IPS DF 19.7 (cell line): ENCODE measurements at places on chromosomes 7 and 10.

DNA sequence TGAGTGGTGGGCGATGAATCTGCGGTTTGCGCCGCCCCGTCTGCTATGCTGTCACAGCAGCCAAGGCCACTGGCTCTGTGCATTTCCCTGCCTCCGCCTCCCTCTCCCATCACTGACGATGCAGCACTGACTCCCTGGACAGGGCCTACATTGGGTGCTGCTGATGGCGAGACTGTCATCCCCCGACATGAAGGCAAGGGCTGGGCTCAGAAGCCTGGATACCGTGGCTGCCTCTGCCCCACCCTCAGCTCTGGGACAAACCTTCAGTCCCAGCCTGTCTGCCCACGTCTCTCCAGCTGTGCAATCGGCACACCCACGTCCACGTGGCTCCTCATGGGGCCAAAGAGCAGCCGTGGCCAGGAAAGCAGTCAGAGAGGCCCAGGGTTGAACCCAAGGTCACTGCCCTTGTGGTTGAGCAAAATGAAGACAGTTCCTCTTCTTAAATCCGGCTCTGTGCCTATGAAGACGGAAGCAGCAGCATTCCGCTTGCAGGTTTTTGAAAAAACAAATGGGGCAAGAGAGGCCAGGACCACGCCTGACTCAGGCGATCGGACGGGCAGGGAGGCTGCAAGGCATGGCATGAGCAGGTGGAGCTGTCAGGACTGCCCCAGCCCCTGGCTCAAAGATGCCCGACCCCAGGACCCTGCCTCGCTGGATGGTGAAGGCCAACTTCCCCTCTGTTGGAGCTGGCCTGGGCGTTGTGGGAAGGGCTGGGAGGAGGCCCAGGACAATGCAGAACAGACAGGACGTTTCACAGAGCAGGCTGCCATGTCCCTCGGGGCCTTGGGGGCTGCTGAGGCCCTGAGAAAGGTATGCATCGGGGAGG is 517.5 kb downstream of the DNAJB6 start:
- DNase-seq, result no peak

GRCh38 chr10:71459513-71459912 is 62.8 kb downstream of the CDH23 start:
- DNase-seq, result no peak

DNA sequence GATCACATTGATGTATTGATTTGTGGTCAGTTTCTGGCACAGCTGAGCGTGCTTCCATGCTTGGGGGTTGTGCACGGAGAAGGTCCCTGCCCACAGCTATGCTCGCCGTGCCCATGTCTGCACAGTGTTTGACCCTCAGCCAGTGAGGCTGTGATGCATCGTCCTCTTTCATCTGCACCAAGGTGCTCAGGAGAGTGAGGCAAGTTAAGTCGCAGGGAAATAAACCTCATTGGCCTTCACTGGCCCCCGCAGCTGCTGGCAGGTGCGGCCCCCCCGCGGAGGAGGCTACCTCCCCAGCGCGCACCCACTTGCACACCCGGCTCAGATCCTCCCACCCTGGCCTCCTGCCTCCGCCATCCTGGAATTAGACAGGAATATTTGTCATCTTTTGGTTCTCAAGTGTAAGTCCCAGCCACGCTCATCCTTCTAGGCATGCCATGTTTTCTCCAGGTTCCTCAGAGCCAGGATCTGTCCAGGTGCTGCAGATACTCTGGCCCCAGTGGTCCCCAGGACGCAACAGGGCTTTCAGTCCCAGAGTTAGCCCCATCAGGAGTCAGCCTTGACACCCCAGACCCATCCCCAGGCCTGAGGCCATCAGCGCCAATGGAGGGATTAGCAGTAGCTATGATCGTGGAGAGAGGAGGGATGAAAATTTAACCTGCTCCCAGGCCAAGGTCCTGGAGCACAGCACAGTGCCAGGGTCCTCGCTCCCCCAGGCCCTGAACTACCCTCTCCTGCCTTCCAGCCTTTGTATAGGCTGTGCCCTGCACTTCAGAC is 93.7 kb downstream of the OAT start:
- no peak for DNase-seq

DNA sequence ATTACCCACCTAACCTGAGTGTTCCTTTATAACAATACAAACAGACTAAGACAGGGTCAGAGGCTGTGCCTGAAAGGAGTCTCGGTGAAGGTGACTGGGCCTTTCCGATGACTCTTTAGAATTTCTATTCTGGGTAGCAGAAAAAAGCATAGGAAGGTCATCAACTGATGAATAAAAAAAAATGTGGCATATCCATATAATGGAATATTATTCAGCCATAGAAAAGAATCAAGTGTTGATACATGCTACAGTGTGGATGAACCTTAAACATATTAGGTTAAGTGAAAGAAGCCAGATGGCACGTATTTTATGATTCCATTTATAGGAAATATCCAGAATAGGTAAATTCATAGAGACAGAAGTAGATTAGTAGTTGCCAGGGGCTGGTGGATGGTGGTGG is 83.4 kb downstream of the LRMDA start:
- no peak for DNase-seq
